CD4-positive, alpha-beta T cell treated with Interleukin-17A for 4 hours (primary cell): ENCODE measurements at places on chromosomes 16 and 17.

DNA sequence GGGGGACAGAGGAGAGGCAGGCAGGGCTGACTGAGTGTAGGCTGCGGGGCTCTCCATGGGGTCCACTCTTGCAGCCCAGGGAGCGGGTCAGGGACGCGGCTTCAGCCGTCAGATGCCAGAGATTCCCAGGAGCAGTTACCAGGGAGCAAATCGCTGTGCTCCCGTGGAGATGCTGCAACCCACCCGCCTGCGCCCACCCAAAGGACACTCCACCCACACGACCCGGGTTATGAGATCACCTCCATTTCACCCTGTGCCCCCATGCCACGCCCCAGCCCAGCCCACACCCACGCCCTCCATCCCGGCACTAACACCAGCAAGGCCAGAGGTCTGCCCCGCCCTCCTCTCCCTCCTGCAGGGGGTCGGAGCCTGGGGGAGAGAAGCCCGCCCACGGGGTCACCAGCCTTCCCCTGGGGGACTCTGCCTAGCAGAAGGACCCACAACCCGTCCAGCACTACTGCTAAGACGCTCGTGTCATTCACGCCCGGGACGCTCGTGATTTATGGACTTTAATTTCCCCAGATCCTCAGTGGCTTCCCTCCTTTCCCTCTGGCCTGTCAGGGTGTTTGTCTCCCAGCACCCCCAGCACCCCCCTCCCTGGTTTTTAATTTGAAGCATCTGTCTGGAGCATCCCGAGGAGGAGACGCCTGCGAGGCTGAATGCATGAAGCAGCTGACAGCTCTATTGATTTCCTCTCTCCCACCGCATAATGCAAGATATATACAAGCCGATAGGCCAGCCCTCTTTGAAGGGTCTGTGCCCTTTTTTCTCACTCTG is 6.7 kb upstream of the RPL38 start:
- DNase-seq, result no peak

DNA sequence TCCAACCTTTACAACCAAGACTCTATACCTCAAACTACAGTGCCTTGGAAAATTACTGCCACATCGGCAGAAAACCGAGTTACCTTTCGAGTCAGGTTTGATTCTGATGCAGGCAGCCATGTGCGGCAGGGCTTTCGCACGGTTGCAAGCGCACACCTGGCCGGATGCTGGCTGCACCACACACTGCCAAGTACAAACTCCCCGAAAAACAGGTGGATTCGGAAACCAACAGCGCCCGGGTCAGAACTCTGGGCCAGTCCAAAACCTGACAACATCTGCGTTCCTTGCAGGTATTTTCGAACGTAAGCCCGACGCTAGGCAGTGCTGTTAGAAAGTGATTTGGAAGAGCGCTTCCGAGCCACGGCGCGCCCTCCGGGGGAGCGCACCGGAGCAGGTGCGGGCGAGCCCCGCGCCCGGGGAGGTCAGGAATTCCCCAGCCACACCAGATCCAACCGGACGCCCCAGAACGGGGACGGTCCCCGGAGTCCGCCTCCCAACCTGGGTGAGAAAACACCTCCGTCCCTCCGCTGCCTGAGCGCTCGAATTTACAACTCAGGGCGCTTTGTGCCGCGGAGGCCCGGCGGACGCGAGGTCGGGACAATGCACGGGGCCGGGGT is 1.2 kb downstream of the USP7 start:
- DNase-seq, result peak; percentile 66

- DNase-seq, result no peak
These were observed 14.6 kb downstream of the HOXB1 start for GRCh38 chr17:48515925-48516900.

DNA sequence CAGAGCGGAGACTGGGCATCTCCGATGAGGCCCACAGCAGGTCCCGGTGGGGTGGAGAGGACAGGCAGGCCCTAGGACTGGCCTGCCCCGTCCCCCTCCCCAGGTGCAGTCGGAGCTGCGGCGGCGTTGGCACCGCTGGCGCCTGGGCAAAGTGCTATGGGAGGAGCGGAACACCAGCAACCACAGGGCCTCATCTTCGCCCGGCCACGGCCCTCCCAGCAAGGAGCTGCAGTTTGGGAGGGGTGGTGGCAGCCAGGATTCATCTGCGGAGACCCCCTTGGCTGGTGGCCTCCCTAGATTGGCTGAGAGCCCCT is 9.4 kb downstream of the GCGR start:
- no peak for DNase-seq

- DNase-seq, result no peak
These were observed 27.1 kb upstream of the JPH3 start for GRCh38 chr16:87575027-87575804.

DNA sequence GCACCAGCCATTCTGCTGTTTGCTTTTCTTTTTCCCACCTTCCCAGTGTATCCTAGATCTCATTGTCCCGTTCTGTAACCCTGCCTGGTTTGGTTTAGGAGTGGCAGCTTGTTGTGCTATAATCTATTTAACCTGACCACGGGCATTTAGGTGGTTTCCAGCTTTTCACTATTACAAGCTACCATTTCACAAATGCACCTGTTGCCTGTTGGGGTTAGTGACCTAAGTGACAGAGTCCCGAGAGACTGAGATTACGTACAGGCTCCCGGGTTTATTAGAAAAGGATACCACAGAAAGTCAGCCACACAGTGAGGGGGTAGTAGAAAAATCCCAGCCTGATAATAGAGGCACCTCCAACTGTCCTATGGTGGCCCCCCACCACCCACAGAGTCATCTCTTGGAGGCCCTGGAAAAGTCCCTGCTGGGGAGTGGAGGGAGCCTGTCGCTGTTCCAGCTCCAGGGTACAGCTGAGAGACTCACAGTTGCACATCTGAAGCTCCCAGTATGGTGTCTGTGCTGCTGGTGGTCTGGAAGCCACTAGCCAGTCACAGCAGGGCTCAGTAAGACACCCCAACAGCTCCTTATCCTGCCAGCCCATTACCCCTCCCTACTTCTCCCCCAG is 21.2 kb downstream of the CLEC16A start:
- DNase-seq, result no peak

- DNase-seq, result no peak
These were observed 31.3 kb upstream of the ARL6IP1 start for GRCh38 chr16:18832613-18833012.

DNA sequence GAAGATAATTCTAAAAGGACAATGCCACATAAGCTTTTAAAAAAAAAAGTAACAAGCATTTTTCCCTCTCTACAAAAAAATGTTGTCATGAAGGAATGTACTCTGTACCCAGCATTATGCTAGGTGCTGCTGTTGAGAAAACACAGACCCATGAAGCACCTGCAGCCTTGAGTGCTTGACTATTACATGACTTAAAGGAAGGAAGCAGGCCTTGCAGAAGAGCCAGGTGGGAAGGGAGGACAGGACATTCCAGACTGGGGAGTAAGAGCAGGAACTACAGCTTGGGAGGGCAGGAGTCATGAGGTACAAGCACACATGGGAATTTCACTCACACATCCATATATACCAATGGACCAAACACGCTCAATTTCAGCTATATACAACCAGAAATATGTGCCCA is 3.8 kb downstream of the MYO1D start:
- no peak for DNase-seq

DNA sequence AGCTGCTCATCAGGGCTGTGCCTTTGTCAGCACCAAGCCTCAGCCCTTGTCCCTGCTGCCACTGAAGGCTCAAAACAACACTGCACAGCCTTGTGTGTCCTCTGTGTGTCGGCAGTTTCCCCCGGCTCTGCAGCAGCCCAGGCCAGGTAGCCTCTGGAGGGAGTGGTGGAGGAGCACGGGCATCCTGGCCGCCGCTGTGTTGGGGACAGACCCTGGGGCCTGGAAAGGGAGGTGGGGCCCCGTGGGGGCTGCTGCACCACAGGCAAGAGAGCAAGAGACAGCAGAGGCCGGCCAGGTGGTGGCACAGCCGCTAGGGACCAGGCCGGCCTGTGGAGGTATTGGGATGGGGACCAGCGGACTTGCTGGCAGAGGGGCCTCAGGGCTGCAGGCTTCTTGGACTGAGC is 96.9 kb upstream of the ZNF750 start:
- DNase-seq, result no peak

GRCh38 chr16:53089434-53090285 is 34.9 kb downstream of the CHD9 start:
- DNase-seq, result no peak

GRCh38 chr17:67399676-67400075 is 22.6 kb downstream of the PITPNC1 start:
- DNase-seq, result no peak

- DNase-seq, result no peak
These were observed 17.0 kb upstream of the THAP11 start for GRCh38 chr16:67825119-67825518.

GRCh38 chr17:71417142-71417541 is 703.7 kb upstream of the SOX9 start:
- no peak for DNase-seq

DNA sequence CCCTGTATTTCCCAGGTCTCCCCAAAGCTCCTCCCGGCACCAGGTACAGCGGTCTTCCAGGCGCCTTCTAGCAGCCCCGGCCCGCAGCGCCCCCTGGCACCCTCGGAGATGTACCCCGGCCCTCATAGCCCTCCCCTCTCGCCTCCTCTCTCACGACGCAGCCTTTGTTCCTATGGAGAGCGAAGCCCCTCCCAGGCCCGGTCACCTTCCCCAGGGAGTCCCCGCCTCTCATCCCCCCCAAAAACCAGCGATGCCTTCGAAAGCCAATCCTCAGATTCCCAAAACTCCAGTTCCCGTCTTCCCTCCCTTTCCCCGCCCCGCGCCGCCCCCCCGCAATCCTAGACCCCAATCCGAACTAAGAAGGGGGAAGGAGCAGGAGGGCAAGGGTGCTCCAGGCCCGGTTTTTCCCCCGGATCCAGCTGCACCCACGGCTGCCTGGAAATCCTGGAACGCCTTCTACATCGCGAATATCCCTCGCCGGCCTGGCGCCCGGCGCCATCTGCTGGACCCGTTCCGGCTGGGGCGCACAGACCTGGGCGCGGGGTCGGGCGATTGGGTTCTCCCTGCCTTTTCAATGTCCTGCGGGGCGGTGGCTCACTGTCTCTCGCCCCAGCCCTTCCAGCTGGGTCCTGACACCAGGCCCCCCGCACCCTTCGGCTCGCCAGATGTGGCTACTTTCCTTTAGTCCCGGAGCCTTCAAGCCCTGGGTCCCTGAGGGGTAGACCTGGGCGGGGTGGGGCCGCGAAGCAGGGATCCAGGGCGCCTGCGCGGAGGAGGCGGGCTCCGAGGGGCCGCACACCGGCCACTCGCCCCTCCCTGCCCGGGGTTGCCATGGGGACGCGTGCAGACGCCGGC is at the start of gene DNAH2:
DNAH2 (plus strand) TSS at position 844 of the 855 bp plus-strand sequence. CDS start 1,991 bp downstream, outside the sequence.
- DNase-seq, result peak; percentile 34
